Activated CD4-positive, CD25-positive, alpha-beta regulatory T cell (primary cell): ENCODE measurements at places on chromosomes 12 and 14.
A peak's percentile ranks its signal among the peaks of the same experiment; 100 is the strongest.

- DNase-seq, result no peak
Observed at GRCh38 chr12:27974735-27975221, 2.2 kb upstream of the PTHLH start.

GRCh38 chr12:106027911-106028310 is 110.8 kb downstream of the NUAK1 start:
- no peak for DNase-seq

DNA sequence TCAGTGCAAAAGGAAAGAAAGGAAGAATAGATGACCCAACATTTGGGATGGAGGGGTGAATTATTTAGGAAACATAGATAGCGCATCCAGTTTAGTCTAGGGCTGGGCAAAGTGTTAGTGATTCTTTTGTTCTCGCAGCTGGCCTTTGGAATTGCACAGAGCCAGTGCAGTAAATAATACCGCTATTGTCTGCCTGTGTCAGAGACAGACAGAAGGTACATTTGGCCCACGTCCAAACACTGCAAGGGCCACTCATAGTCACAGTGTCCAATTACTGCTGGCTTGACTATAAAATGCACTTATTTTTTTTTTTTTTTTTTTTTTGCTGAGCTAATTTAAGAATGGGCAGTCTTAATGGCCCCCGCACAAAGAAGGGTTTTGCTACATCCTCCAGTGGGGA is 638.6 kb downstream of the BCL11B start:
- DNase-seq, result no peak

- no peak for DNase-seq
Observed at GRCh38 chr14:73211251-73212040, 25.9 kb upstream of the PAPLN start.

DNA sequence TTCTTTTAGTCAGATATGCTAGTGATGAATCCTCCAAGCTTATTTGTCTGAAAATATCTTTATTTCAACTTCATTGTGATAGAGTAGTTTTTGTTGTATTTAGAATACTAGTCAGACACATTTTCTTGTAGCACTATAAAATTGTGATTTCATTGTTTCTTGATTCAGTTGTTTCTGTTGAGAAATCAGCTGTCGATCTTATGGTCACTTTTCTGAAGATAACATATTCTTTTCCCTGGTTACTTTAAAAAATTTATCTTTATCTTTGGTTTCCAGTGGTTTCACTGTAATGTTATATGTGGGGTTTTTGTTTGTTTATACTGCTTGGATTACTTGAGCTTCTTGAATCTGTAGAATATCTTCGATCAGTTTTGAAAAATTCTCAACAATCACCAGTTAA is 426.1 kb downstream of the SOX5 start:
- DNase-seq, result no peak

DNA sequence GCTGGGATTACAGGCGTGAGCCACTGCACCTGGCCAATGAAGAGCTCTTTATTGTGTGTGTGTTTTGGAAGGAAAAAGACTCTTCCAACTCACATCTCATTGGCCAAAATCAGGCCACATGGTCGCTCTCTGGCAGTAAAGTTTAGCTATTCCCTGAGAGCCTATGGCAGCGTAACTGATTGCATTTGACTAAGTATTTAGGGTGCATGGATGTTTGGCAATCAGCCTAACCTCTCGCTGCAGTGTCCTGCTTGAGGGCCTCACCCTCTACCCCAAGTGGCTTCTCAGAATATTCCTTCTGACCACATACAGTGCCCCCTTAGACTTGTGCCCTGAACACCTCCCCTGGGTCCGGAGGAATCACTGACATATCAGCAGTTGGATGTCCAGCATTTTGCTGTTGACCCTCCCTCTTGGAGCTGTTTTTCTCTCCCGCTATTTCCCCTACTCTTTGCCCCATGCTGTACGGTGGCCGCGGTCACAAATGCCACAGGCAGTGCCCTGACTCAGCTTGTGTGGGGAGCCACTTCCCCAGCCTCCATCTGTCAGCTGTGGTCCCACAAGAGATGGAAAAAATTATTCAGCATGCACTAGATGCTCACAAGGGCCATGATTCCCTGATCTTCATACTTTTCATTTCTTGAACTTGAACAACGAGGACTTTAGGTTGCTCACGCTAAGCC is 9.5 kb downstream of the PHETA1 start:
- no peak for DNase-seq

DNA sequence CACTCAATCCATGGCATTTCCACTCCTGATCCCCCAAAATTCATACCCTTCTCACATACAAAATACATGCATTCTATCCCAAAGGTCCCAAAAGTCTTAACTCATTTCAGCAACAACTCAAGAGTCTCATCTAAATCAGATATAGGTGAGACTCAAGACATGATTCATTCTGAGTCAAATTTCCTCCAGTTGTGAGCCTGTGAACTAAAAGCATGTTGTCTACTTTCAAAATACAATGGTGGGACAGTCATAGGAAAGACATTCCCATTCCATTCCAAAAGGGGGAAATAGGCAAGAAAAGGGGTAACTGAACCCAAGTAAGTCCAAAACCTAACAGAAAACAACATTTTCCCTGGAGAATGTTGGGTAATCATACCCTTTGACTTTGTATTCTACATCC is 103.3 kb downstream of the C12orf75 start:
- no peak for DNase-seq

DNA sequence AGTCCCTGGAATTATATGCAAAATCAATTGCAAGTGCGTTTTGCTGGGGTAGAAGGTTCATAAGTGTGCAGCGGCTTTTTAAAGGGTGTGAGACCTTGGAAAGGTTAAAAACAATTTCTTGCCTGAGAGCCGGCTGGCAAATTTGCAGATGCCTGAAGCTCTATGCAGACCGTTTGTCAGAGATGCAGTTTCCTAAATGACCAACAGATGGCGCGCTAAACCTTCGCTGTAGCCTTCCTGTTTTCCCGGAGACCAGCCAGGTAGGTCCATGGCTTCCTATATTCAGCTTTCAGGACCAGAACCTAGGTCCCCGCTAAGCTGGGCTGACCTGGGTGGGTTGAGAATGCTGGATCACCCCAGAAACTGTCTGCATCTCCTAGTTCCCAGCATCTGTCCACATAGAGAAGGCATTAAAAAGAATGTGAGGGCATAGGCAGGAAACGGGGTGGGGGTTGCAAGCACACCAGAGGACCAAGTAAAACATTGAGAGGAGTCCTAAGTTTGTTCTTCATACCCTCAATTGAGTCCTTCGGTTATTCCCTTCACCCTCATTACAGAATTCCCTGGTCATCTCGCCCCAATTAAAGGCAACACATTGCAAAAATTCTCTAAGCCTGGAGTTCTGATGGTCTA is 5.7 kb upstream of the NOS1 start:
- DNase-seq, result no peak

- DNase-seq, result peak; percentile 55
Observed at GRCh38 chr12:57005980-57006808, at the start of gene ZBTB39. Gene ZBTB39 (minus strand): TSS chr12:57006546. CDS start chr12:57004917, 1,629 bp downstream.

DNA sequence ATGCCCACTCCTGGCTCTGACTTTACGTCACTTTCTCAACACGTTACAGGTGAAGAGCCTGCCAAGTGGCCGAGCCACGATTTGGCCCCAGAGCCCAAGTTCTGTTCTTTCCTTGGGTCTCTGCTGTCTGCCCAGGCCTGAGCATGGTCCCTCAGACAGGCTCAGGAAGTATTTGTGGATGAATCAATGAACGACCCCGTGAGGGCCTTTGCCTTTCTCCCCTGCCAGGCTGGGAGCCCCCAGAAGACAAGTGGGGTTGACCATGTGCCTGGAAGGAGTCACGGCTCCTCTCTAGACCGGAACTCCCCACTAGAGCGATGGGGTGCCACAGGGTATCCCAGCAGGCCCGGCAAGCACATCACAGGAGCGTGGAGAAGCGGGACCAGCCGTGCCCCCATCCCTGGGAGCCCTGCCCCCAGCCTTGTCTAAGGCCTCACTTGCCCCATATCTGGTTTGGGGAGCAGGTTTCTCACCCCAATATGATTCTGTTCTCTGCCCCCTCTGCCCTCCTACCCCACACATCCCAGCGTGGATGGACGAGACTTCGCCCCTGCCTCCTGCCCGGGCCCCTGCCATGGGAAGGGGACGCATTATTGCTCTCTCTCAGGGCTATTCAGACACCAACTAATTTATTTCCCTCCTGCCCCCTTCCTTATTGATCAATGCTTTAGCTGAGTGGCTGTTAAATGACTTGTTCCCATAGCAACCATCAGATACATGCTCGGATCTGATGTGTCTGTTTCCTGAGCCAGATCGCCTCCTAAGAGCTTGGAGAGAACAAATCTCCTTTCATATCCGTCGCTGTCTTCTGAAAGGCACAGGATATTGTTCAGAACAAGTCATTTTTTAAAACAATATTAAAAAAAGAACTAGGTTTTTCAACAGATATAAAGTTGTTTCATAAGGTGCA is 69.0 kb downstream of the DIO3 start:
- DNase-seq, result no peak

- no peak for DNase-seq
Observed at GRCh38 chr12:99436584-99436983, 211.0 kb upstream of the GARIN6 start.
